H9 (cell line): ENCODE measurements at places on chromosomes 7 and 10. TPM values are rescaled to one million over a fixed set of nuclear protein-coding genes. Genes with fewer than 3 reads are reported as not detected.
A peak's percentile ranks its signal among the peaks of the same experiment; 100 is the strongest.

The RNF133 gene
- total RNA-seq, result 0.20 and 0.31 TPM in 2 replicates

DNA sequence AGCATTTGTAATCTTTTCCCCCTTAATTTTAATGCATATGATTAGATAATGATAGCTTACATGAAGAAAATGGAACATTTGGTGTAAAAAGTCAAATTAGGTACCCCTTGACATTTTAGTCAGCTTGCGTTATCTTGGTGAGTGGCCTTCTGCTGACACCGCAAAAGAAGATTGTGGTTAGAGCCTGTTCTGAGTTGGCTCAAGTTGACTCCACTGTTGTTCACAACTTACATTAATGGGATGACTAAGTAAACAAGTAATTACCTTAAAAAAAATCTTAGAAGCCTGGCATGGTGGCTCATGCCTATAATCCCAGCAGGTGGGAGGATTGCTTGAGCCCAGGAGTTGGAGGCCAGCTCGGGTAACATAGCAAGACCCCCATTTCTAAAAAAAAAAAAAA is 24.2 kb downstream of the TRRAP start:
- DNase-seq, result no peak

DNA sequence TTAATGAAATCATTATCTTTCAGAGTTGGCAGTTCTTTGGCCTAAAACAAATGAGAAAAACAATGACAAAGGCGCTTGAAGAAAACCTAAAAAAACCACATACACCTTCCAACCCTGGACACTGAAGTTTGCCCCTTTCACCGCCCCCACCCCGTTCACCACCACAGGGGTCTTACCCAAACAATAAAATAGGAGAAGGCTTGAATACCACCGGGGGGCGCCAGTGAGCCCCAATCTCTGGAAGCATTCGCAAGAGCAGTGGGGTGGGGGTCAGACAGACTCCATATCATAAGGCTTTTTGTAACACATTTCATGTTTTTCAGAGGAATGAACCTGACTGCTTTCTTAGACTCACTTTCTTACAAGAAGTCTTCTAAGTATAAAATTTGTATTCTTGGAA is 163.6 kb downstream of the PIP4K2A start:
- peak; percentile 71 for DNase-seq

- no peak for DNase-seq
Measured at GRCh38 chr10:102744374-102745051, 765 bp downstream of the WBP1L start.

DNA sequence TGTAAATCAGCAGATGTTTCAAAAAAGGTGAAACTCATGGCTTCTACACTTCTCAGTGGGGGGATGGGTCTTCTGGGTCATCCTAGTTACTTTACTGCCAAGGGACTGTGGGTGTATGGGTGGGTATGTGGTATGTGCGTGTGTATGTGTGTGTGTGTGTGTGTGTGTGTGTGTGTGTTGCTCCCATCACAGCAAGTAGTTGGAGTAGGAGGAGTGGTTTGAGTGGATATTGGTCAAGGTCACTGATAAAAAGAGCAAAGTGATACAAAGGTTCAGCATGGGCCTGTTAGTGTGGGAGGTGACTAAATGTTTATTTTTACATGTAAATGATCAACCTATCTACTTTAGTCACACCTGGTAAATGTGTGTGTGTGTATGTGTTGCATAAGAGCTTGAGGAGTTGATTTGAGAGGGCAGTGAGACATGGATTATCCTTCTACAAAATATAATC is 11.8 kb upstream of the COBL start:
- DNase-seq, result no peak

DNA sequence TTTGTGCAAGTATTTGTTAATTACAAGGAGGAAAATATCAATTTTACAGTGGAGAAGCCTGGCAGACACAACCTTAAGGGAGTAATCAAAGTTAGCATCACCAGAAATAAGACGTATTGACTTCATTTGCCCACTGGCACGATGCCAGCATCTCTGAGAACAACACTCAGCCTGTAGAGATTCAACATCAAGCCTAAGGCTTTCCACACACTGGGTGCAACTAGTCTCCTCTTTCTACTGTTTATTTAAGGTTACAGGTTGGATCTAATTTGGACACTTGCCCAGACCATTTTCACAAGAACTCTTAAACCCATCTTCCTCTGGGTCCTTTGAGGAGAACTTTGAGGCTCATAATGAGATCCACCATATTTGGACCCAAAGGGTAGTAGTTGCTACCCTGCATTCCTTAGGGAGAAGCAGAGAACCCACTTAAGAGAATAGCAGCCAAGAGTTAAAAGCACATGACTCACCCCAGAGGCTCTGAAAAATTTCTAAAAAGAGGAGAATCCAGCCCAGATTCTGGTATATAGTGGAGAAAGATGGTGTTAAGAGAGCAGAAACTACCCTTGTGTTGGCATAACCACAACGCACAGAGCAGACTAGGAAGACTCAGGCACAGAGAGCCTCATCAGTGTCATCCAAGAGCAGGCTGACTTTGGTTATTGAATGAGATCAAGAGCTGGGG is 97.3 kb downstream of the CCDC71L start:
- DNase-seq, result no peak

GRCh38 chr10:3631701-3632330 is 153.2 kb downstream of the KLF6 start:
- DNase-seq, result no peak

The GNGT1 gene
- total RNA-seq, result 0.20 and 0.44 TPM in 2 replicates

DNA sequence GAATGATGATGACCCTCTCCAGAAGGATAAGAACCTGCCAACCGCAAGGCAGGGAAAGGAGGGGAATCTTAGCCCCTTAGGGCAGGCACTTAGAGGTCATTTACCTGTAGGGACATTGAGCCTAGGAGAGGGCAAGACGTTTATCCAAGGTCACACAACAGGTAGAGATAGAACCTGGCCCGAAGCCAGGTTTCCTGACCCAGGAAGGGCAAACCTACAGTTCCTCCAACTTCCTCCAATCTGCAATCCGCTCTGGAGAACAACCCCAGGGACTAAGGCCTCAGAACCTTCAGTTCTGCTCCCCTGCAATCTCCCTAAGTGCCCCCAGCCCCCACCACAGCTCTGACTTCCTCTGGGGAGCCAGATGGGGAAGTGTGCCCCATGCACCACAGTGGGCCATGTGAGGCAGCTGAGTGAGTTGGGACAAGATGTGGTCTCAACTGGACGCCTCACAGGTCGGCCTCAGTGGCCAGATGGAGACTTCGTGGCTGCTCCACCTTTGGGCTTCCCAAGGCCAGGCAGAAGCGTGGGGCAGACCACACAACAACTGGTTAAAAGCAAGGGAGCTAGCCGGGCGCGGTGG is 1.4 kb upstream of the PSAP start:
- DNase-seq, result no peak

- no peak for DNase-seq
Measured at GRCh38 chr10:88490231-88490980, 92.7 kb downstream of the RNLS start.

The ASB10 gene
- not detected in 2 replicates for total RNA-seq

DNA sequence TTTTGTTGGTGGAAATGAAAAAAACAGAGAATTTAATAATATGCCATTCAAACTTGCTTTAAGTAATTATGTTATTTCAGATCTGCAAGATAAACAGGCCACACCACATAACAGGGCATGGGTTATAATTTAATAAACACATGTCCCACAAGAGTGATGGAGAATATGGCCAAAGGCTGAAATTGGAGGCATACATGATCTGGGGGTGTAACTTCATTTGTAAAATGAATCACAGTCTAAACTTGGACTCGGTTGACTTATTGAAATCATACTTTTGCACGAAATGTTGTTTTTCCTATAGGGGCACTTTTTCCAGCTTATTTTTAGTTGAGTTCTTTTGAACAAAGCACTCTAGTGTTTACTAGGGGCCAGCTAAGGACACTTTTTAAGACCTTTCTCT is 151.6 kb downstream of the TMEM26 start:
- no peak for DNase-seq

GRCh38 chr7:38198366-38198765 is 20.3 kb downstream of the STARD3NL start:
- DNase-seq, result no peak

GRCh38 chr10:29736366-29737073 is 101.7 kb upstream of the SVIL start:
- DNase-seq, result peak; percentile 68

GRCh38 chr10:63252095-63252762 is 119.1 kb downstream of the NRBF2 start:
- DNase-seq, result no peak

GRCh38 chr7:35819310-35819709 is 18.5 kb downstream of the SEPTIN7 start:
- no peak for DNase-seq
